ENCODE measurements at places on chromosomes 13 and 19. TPM values are rescaled to one million over a fixed set of nuclear protein-coding genes. Genes with fewer than 3 reads are reported as not detected.

Gene APLP1
- 23.9 TPM for total RNA-seq

Gene DPY19L3
- total RNA-seq, result 5.2 TPM

GRCh38 chr13:112205990-112206389, 139.0 kb downstream of the SOX1 start:
- no peak for DNase-seq

Gene ZNF813
- 1.8 TPM for total RNA-seq

- DNase-seq, result no peak
Observed at GRCh38 chr19:48784527-48784926, 26.3 kb downstream of the BCAT2 start.

DNA sequence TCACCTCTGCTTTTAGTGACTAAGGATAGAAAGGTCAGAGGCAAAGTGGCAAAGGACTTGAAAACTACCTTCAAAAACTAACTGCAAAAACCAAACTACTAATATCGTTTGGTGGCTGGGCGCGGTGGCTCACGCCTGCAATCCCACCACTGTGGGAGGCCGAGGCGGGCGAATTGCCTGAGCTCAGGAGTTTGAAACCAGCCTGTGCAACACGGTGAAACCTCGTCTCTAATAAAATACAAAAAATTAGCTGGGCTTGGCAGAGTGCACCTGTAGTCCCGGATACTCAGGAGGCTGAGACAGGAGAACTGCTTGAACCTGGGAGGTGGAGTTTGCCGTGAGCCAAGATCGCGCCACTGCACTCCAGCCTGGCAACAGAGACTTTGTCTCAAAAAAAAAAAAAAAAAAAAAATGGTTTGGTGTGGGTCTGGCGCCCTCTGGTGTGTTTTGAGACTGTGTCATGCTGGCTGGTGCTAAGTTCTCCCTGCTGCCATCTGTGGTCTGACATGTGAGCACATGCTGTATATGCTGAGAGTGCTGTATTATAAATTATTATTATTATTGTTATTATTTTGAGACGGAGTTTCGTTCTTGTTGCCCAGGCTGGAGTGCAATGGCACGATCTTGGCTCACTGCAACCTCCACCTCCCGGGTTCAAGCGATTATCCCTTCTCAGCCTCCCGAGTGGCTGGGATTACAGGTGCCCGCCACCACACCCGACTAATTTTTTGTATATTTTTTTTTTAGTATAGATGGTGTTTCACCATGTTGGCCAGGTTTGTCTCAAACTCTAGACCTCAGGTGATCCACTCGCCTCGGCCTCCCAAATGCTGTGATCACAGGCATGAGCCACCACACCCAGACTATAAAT, 36.0 kb upstream of the RNF17 start:
- DNase-seq, result no peak
